T-cell (primary cell): ENCODE measurements at places on chromosomes 6 and 20. TPM values are rescaled to one million over a fixed set of nuclear protein-coding genes. Genes with fewer than 3 reads are reported as not detected.

GRCh38 chr6:6942831-6943230, 164.9 kb upstream of the RREB1 start:
- H3K4me3 ChIP-seq: no peak overlapping the region
- H3K4me1 ChIP-seq: no peaks in the 10 kb centered on the region
- H3K27ac ChIP-seq: no peak overlapping the region
- no peak for DNase-seq
- H3K36me3 ChIP-seq: no peaks in the 10 kb centered on the region

DNA sequence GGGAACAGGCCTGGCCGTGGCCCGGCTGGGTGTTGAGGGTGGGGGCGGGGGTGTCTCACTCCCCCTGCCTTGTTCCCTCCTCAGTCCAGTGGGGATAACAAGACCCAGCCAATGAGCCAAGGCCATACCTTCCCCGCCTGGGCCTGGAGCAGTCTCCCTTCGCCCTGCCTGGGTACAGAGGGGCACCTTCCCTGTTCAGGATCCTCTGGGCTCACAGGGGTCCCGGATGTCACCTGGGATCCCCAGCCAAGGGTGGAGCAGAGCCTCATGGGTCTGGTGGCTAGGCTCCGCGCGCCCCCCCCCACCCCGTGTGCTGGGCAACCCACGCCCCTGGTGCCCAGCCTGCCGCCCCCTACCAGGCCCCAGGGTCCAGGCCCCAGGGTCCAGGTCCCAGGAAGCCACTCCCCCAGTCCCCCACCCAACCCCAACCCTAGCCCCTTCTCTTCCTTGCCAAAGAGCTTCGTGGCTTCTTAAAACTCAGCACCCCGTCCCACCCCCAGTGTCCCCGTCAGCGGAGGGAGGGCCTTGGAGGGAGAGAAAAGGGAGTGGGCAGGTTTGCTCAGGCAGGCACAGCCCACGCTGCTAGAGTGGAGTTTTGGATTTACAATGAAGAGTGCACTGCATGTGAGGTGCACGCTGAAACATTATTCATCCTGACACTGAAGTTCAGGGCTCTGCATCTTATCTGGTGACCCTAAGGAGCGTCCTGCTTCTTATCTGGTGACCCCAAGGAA, 11.8 kb downstream of the HRH3 start:
- H3K27me3 ChIP-seq: peaks cover 38% of the 10 kb centered on the region
- DNase-seq: no peak
- peaks cover 4% of the 10 kb centered on the region for H3K36me3 ChIP-seq
- no peaks in the 10 kb centered on the region for H3K4me1 ChIP-seq
- no peak overlapping the region for H3K27ac ChIP-seq
- no peak overlapping the region for H3K4me3 ChIP-seq

- no peaks in the 10 kb centered on the region for H3K36me3 ChIP-seq
- no peak overlapping the region for H3K27ac ChIP-seq
- peaks cover 3% of the 10 kb centered on the region for H3K27me3 ChIP-seq
- DNase-seq: no peak
- no peak overlapping the region for H3K4me3 ChIP-seq
- H3K4me1 ChIP-seq: peaks cover 16% of the 10 kb centered on the region
These were observed 47.2 kb downstream of the VEGFA start for GRCh38 chr6:43817192-43817591.

DNA sequence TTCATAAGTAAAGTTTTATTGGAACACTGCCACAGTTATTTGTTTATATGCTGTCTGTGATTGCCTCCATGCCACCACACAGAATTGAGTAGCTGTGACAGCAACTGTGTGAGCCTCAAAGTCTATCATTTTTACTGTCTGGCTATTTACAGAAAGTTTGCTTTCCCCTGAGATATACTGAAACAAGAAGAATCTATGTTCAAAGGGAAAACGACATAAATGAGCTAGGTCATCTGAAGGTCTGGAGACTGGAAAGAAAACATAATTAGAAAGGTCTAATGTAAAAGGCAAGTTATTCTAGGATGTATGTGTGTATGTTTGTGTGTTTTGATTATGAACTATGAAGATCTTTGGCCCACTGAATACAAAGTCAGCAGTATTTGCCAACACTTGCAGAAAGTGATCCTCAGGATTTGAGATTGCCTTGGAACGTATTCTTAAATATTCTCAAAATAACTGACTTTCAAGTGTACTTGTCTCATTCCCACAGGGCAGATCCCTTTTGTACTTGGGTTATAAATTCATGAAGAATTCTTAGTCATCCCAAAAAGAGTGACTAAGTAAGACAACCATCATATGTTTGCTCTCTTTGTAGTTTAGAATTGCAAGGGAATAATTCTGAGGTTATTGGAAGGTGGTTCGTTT, 677.7 kb downstream of the DOK5 start:
- DNase-seq: no peak
- no peaks in the 10 kb centered on the region for H3K36me3 ChIP-seq
- H3K27me3 ChIP-seq: no peaks in the 10 kb centered on the region
- no peaks in the 10 kb centered on the region for H3K4me1 ChIP-seq
- no peak overlapping the region for H3K4me3 ChIP-seq
- no peak overlapping the region for H3K27ac ChIP-seq

DNA sequence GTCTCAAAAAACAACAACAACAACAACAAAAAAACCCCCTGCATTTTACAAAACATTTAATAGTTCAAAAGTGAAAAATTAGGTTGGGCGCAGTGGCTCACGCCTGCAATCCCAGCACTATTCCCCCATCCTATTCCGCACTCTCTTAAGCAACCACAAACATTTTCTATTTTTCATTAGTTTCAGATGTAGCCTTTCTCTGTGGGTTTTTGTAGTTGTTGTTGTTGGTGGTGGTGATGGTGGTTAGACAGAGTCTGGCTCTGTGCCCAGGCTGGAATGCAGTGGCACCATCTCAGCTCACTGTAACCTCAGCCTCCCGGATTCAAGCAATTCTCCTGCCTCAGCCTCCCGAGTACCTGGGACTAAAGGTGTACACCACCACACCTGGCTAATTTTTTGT, 6.4 kb upstream of the GMNN start:
- no peaks in the 10 kb centered on the region for H3K27me3 ChIP-seq
- no peak for DNase-seq
- H3K4me3 ChIP-seq: no peak overlapping the region
- H3K36me3 ChIP-seq: no peaks in the 10 kb centered on the region
- H3K4me1 ChIP-seq: no peaks in the 10 kb centered on the region
- H3K27ac ChIP-seq: no peak overlapping the region

MOCS3 gene
- total RNA-seq: 7.6 TPM

FLRT3 gene
- total RNA-seq: 0.07 TPM

DNA sequence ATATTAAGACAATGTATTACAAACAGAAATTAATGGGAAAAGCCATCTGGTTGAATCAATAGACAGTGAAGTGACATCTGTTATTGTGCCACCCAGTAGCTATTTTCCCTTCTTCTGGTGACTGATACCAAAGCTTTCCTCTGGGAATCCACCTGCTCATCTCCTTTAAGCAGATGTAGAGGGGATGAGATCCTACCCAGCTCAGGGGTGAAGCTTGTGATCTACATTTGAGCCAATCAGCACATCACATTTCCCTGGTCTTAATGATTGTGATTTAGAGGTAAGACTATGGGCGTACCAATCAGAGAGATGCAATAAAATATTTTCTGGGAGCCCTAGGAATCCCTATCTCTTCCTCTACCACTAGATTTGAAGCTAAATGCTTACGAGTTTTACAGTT, 782.9 kb downstream of the PTPRT start:
- H3K4me3 ChIP-seq: no peak overlapping the region
- H3K36me3 ChIP-seq: no peaks in the 10 kb centered on the region
- no peaks in the 10 kb centered on the region for H3K4me1 ChIP-seq
- H3K27ac ChIP-seq: no peak overlapping the region
- no peak for DNase-seq

DNA sequence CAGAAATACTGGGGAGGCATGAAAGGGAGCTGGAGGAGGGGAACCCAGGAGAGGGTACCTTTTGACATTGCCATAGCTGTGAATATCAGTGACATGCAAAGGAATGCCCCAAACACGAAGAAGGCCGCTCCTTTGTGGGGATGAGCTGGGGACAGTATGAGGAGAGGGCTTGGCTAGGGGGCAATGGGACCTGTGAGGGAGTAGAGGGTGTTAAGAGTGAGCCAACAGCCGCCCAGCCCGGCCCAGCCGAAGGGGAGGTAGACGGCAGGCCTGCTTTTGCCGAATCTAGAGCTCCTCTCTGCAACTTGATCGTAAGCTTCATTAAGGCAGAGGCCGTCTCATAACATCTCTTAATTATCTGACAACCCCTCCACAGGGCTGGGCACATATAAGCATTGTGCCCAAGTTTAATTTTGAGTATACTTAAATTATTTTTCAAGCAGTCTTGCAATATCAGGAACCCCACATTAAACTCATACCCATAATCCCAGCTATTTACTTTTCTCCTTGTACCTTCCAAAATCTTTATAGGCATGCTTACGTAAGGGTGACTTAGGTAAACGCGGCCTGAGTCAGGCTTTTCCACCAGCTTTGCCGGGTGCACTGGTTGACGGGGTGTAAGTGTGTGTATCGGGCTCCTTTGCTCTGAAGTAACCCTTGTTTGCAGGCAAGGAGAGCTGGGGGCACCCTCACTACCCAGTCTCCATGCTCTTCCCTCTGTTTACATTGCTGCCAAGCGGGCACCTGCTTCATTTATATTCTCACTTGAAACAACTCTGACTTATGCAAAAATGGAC, 24.9 kb upstream of the VEGFA start:
- H3K27me3 ChIP-seq: peaks cover 28% of the 10 kb centered on the region
- no peaks in the 10 kb centered on the region for H3K36me3 ChIP-seq
- no peak overlapping the region for H3K4me3 ChIP-seq
- H3K4me1 ChIP-seq: no peaks in the 10 kb centered on the region
- DNase-seq: no peak
- H3K27ac ChIP-seq: no peak overlapping the region
